ENCODE measurements at places on chromosomes 3 and 15. TPM values are rescaled to one million over a fixed set of nuclear protein-coding genes. Genes with fewer than 3 reads are reported as not detected.

The THSD4 gene
- not detected for polyA plus RNA-seq

The ROPN1B gene
- not detected for polyA plus RNA-seq

The KBTBD13 gene
- not detected for polyA plus RNA-seq

The IMPG2 gene
- 0.04 TPM for polyA plus RNA-seq

The ACKR2 gene
- not detected for polyA plus RNA-seq

DNA sequence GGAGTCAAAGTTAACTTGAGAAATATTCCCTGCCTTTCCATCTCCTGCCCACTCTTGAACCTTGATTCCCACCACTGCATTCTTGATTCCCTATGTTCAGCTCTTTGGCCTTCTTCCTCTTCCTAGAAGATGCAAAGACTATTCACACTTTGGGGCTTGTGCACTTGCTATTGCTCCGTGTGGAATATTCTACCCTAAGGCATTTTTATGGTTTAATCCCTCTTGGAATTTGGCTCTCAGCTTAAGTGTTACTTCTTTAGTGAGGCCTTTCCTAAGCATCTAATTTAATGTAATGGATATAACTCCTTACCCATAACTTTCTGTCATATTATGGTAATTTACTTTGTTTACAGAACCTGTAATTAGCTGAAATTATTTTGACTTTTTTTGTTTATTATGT, 318.9 kb upstream of the COL8A1 start:
- no peaks in the 10 kb centered on the region for H3K36me3 ChIP-seq
- H3K4me1 ChIP-seq, result no peaks in the 10 kb centered on the region
- DNase-seq, result no peak
- no peak overlapping the region for H3K27ac ChIP-seq

- no peak overlapping the region for H3K4me3 ChIP-seq
- H3K27me3 ChIP-seq, result no peaks in the 10 kb centered on the region
- DNase-seq, result no peak
- no peaks in the 10 kb centered on the region for H3K4me1 ChIP-seq
Measured at GRCh38 chr15:39890621-39891020, 29.4 kb downstream of the GPR176 start.

- no peaks in the 10 kb centered on the region for H3K27me3 ChIP-seq
- peaks cover 87% of the 10 kb centered on the region for H3K4me1 ChIP-seq
- no peaks in the 10 kb centered on the region for H3K36me3 ChIP-seq
- H3K4me3 ChIP-seq, result no peak overlapping the region
- peak; percentile 94 for DNase-seq
Measured at GRCh38 chr15:55279746-55280351, 9.8 kb downstream of the RAB27A start.

- no peaks in the 10 kb centered on the region for H3K36me3 ChIP-seq
- DNase-seq, result no peak
- H3K27ac ChIP-seq, result no peak overlapping the region
- no peaks in the 10 kb centered on the region for H3K4me1 ChIP-seq
- no peak overlapping the region for H3K4me3 ChIP-seq
Measured at GRCh38 chr15:36544518-36545466, 34.6 kb upstream of the CDIN1 start.

GRCh38 chr3:68360492-68360891, 571.9 kb downstream of the TAFA4 start:
- no peaks in the 10 kb centered on the region for H3K4me1 ChIP-seq
- H3K4me3 ChIP-seq, result no peak overlapping the region
- H3K27me3 ChIP-seq, result no peaks in the 10 kb centered on the region
- DNase-seq, result no peak

GRCh38 chr3:185540695-185541094, 11.7 kb downstream of the LIPH start:
- no peaks in the 10 kb centered on the region for H3K27me3 ChIP-seq
- no peak overlapping the region for H3K27ac ChIP-seq
- H3K4me3 ChIP-seq, result no peak overlapping the region
- H3K36me3 ChIP-seq, result no peaks in the 10 kb centered on the region

DNA sequence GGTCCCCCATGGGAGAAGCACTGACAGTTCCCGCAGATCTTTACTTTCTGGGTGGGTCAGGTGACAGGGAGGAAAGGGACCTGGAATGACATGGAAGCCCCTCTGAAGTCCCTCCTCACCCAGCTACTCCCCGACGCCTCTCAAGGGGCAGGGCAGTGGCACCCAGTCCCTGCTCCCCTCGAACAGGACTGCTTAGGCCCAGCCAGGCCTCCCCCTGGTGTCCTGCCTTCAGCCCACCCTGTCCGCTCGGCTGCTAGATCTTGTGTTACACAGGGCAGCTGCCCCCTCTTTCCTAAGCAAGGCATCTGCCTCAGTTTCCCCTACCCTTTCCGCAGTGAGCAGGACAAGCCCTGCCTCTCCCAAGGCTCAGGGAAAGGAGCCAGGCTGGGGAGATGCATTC, 226.5 kb downstream of the XXYLT1 start:
- no peaks in the 10 kb centered on the region for H3K36me3 ChIP-seq
- no peaks in the 10 kb centered on the region for H3K27me3 ChIP-seq
- no peak overlapping the region for H3K27ac ChIP-seq
- H3K4me3 ChIP-seq, result no peak overlapping the region
- DNase-seq, result no peak

- peaks cover 17% of the 10 kb centered on the region for H3K4me1 ChIP-seq
- no peaks in the 10 kb centered on the region for H3K36me3 ChIP-seq
- H3K27ac ChIP-seq, result no peak overlapping the region
Measured at GRCh38 chr15:64599716-64600115, 139.3 kb downstream of the ZNF609 start.

DNA sequence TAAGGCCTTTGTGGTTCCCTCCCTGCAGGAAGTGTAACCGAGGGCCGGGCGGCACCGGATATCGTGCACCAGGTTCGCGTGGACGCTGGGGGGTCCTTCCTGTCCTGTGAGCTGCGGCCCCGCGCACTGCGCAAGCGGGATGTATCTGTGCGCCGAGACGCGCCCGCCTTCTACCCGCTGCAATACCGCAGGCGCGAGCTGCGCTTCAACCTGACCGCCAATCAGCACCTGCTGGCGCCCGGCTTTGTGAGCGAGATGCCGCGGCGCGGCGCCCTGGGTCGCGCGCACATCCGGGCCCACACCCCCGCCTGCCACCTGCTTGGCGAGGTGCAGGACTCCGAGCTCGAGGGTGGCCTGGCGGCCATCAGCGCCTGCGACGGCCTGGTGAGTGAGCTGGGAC, 35.9 kb downstream of the SAXO2 start:
- no peak overlapping the region for H3K27ac ChIP-seq
- peaks cover 8% of the 10 kb centered on the region for H3K4me1 ChIP-seq
- no peaks in the 10 kb centered on the region for H3K27me3 ChIP-seq

- DNase-seq, result no peak
- H3K27ac ChIP-seq, result no peak overlapping the region
- H3K4me1 ChIP-seq, result no peaks in the 10 kb centered on the region
Measured at GRCh38 chr15:32669896-32670611, 28.5 kb downstream of the SCG5 start.

GRCh38 chr15:88681610-88682221, 42.9 kb downstream of the ISG20 start:
- no peak for DNase-seq
- no peaks in the 10 kb centered on the region for H3K27me3 ChIP-seq
- no peaks in the 10 kb centered on the region for H3K36me3 ChIP-seq
- no peak overlapping the region for H3K4me3 ChIP-seq
- no peaks in the 10 kb centered on the region for H3K4me1 ChIP-seq

- H3K36me3 ChIP-seq, result no peaks in the 10 kb centered on the region
- peaks cover 15% of the 10 kb centered on the region for H3K4me1 ChIP-seq
- DNase-seq, result no peak
- peak overlapping the region; percentile 77 for H3K4me3 ChIP-seq
- no peak overlapping the region for H3K27ac ChIP-seq
Measured at GRCh38 chr3:50364573-50365079, 5.3 kb upstream of the TMEM115 start.

DNA sequence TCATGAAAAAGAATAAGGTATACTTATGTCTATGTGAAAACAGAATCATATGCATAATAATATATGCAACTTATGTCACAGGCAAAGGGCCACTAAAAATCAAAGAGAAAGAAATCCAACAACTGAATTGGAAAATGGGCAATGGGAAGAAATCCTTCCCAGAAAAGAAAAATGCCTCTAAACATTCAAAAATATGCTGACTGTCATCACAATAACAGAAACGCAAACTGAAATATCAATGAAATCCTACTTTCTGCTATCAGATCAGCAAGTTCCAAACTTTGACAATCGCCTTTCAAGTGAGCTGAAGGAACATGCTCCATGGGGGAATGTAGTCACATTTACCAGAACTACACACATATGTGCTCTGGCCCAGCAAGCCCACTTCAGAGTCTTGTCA, 99.4 kb upstream of the KLF13 start:
- no peak overlapping the region for H3K4me3 ChIP-seq
- no peaks in the 10 kb centered on the region for H3K36me3 ChIP-seq
- DNase-seq, result no peak

DNA sequence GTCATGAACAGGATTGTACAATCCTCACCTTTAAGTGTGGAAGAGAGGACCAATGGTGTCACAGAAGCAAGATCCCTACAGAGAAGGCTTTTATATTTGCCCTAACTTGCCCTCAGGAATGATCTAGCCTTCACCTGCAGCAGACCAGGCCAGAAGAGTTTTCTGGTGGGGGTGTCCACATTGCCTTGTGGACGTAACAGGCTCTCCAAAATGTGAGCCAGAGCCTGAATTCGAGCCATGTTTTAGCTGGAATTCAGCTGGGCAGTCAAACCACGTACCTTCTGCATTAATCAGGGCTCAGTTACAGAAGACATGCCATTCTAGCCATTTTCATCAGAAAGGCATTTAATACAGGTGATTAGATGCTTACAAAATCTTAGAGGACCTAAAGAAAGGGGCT, 23.6 kb upstream of the RAB7A start:
- no peak overlapping the region for H3K27ac ChIP-seq
- H3K36me3 ChIP-seq, result no peaks in the 10 kb centered on the region
- H3K4me1 ChIP-seq, result peaks cover 60% of the 10 kb centered on the region
- H3K27me3 ChIP-seq, result no peaks in the 10 kb centered on the region
- H3K4me3 ChIP-seq, result no peak overlapping the region

DNA sequence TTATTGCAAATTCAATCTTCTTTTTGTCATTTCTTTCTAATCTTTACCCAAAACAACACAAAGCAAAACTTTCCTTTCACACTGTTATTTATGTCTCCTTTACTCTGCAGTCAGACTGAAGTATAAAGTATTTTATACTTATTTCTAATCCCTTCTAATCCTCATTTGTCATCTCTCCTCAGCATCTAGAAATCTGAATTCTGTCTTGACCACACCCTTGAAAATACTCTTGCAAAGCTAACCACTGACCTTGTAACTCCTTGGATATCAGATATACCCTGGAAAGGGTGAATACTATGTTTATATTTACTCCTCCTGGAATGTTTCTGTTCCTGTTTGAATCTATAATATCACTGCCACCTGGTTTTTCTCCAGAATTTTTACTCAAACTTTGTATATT, 481.1 kb downstream of the ZNF385D start:
- no peak for DNase-seq
- no peaks in the 10 kb centered on the region for H3K27me3 ChIP-seq
- H3K36me3 ChIP-seq, result no peaks in the 10 kb centered on the region
- H3K4me1 ChIP-seq, result no peaks in the 10 kb centered on the region
- no peak overlapping the region for H3K4me3 ChIP-seq
- H3K27ac ChIP-seq, result no peak overlapping the region

DNA sequence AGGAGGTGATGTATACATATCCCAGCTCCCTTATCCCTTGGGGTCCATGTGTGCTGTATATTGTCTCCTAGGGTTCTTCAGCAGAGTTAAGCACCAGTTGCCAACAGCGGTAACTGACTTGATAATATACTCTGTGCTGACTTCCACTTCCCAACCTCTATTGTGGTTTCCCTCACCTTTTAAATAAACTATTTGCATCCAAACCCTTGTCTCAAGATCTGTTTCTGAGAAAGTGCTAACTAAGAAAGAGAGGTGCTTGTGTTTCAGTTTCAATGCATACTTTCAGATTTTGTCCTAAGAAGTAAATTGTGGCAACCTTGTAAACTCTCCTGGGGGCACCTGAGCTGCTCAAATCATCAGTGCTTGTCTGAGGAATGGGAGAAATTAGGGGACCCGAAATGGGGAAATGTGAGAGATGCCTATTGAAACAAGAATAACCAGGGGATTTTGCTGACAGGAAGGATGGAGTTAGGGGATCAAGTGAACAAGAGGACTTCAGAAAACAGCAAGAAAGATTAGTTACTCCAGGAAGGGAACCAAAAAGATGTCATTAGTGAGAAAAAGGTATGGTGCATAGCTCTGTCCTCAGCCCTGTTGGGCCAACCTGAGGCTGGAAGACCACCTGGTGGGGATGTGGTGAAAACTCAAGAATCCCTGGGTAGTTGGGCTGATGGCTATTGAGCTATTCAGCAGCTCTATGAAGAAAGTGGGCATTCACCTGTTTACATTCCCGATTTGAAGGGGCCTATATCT, 50.9 kb upstream of the MRPL3 start:
- no peak overlapping the region for H3K27ac ChIP-seq
- no peak for DNase-seq
- no peaks in the 10 kb centered on the region for H3K4me1 ChIP-seq
- H3K4me3 ChIP-seq, result no peak overlapping the region

DNA sequence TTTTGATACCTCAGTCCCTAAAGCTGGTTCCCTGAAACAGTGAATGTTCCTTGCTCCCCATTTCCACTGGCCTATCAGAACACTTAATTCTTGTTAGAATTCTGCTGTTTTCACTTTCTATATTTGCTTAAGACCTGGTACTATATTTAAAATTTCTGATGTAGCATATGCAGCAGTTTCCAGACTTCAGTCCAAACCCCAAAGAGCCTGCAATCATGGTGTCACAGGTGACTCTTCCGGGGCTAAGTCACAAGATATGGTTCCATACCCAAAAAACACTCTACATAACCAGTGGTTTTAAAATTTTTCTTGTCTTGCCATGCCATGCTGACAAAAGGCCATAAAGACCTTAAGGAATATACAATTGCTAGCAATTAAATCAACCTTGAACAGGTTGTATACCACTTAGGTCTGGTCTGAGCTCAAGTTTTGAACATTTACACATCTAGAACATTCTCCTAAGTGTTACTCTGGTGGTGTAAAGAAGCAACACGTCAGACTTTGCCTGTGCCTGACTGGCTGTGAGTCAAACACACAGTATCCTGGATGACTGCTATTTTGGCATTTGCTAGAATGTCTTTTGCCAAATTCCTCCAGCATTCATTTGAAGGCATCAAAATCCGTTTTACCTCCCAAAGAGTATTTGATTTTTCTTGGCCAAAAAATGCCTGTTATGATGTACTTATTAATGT, 160.0 kb downstream of the FRMD5 start:
- H3K4me1 ChIP-seq, result no peaks in the 10 kb centered on the region
- H3K27me3 ChIP-seq, result peaks cover 5% of the 10 kb centered on the region
- no peak overlapping the region for H3K27ac ChIP-seq
- no peaks in the 10 kb centered on the region for H3K36me3 ChIP-seq
- H3K4me3 ChIP-seq, result no peak overlapping the region

- H3K27ac ChIP-seq, result no peak overlapping the region
- H3K36me3 ChIP-seq, result peaks cover 66% of the 10 kb centered on the region
- peaks cover 44% of the 10 kb centered on the region for H3K4me1 ChIP-seq
Measured at GRCh38 chr15:67174446-67174845, 80.0 kb downstream of the AAGAB start.

GRCh38 chr15:31136016-31136415, 34.5 kb upstream of the TRPM1 start:
- no peak overlapping the region for H3K4me3 ChIP-seq
- H3K27me3 ChIP-seq, result no peaks in the 10 kb centered on the region
- H3K36me3 ChIP-seq, result no peaks in the 10 kb centered on the region
- H3K27ac ChIP-seq, result no peak overlapping the region
- no peak for DNase-seq
